ENCODE measurements at places on chromosomes 16 and 17.

DNA sequence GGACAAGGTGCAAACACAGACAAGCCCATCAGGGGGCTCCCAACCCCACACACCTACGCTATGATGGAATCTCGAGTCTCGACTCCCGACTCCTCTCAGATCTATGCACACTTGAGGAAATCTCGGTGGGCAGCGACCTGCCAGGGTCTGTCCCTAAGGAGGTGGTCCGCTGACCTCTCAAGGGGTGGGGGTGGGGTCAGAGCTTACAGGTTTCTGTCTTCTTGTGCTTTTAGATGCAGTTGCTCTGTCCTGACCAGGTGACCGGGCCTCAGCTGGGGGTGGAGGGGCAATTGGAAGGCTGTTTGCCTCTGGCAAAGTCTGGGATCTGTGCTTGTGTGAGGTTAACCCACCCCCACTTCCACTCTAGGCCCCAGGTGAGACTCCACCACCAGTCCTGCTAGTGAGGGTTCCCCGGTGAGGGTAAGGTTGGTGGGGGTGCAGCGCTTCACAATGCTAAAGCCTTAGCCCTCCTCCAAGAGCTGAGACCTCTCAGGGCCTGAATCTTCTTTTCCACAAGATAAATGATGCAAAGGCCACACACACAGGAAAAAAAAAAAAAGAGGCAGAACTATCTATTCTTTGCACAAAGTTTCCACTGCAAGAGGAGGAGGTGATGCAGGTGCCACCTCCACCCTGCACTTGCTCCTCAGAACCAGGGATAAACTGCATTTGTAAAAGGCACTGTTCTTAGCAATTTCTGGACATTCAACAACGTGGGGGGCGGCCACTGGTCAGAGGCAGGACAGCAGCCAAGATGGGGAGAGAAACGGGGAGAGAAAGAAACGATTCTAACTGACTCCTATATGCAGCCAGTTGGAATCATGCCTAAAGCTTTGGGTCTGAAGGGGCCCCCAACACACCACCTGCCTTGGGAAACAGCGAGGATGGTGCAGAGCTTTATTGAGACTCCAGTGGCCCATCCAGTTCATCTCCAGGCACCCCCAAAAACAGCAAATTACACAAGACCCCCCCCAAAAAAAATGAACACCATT is 4.1 kb downstream of the CISD3 start:
- peak; percentile 34 for DNase-seq

GRCh38 chr17:59001158-59001814 is 105.4 kb downstream of the TRIM37 start:
- peak; percentile 70 for DNase-seq

DNA sequence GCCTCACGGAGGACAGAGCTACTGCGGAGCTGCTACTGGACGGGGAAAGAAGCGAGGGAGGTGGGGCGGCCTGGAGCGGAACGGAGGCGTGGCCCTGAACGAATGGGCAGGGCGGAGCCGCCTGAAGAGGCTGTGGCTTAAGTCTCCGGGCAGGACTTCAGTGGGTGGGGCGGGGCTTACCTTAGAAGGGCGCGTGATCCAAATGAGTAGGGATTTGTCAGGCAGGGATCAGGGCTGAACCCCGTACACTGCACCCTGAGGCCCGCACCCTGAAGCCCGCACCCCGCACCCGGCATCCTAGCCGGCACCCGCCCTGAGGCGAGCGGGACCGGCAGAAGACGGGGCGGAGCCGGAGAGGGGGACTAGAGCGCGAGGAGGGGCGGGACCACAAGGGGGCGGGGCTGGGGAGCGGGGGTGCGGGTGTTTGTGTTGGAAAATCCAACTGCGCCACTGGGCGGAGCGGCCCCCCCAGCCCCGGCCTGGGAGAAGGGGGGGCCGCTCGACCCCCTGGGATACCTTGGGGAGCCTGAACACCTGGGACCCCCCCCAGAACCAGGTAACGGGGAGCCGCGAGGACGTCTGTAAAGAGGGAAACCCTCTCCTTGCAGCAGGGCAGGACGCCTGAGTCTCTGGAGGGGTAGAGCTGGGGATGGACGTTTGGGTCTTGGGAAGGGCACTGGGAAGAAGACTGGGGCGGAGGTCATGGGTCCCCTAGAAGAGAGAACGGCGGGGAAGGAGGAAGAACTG is at the start of gene KDM6B:
KDM6B (plus strand) TSS at position 423 of the 747 bp plus-strand sequence. CDS start 11,338 bp downstream, outside the sequence.
- peak; percentile 91 for DNase-seq

- no peak for DNase-seq
Measured at GRCh38 chr17:49585422-49586027, 9.9 kb downstream of the NXPH3 start.

- no peak for DNase-seq
Measured at GRCh38 chr16:83878838-83879237, 20.1 kb upstream of the MLYCD start.

DNA sequence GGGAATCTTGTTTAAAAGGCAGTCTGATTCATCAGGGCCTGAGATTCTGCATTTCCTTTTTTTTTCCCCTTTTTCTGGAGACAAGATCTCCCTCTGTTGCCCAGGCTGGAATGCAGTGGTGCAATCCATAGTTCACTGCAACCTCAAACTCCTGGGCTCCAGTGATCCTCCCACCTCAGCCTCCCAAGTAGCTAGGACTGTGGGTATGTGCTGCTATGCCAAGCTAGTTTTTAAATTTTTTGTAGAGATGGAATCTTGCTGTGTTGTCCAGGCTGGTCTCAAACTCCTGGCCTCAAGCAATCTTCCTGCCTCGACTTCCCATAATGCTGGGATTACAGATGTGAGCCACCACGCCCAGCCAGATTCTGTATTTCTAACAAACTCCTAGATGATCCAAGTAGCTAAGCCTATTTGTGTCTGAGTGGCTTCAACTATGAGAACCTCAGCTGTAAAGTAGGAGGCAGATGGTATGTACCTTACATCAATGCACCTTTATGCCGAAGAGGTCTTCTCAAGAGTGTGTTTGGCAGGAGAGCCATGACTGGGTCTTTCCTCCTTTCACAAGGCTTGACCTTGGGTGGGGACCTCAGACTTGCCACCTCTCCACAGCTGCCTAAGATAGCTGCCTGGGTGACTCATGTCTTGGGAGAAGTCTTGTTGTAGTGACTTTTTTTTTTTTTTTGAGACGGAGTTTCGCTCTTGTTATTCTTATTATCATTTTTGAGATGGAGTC is 10.9 kb downstream of the LDAF1 start:
- no peak for DNase-seq

DNA sequence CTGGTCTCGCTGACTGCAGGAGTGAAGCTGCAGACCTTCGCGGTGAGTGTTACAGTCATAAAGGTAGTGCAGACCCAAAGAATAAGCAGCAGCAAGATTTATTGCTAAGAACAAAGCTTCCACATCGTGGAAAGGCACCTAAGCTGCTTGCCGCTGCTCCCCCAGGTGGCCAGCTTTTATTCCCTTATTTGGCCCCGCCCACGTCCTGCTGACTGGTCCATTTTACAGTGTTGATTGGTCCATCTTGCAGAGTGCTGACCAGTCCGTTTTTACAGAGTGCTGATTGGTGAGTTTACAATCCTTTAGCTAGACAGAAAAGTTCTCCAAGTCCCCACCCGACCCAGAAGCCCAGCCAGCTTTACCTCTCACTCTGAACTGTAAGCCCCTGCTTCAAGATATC is 227.8 kb downstream of the ABCC12 start:
- no peak for DNase-seq

GRCh38 chr17:77677211-77677610 is 281.3 kb upstream of the TNRC6C start:
- no peak for DNase-seq

DNA sequence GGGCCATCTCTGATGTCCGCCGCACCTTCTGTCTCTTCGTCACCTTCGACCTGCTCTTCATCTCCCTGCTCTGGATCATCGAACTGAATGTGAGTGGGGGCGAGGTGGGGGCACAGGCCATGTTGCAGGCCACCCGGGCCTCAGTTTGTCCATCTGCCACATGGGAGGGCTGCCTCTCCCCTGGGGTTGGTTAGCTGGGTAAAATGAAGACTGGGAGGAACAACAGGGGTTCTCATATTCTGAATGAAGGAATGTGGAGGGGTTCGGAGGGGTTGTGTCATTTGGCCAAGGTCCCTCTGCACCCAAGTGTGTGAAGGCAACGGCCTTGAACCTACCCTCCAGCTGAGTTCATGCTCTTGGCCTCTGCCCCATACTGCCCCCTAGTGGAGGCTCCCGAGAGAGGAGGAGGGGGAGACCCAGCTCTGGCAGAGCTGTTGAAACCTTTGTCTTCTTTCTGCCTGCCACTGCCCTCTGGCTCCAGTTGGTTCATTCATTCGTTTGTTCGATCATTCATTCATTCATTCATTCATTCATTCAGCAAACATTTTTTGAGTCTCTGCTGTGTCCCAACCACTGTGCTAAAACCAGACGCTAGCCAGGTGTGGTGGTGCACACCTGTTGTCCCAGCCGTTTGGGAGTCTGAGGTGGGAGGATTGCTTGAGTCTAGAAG is 11.4 kb upstream of the TCAP start:
- DNase-seq = peak; percentile 89

DNA sequence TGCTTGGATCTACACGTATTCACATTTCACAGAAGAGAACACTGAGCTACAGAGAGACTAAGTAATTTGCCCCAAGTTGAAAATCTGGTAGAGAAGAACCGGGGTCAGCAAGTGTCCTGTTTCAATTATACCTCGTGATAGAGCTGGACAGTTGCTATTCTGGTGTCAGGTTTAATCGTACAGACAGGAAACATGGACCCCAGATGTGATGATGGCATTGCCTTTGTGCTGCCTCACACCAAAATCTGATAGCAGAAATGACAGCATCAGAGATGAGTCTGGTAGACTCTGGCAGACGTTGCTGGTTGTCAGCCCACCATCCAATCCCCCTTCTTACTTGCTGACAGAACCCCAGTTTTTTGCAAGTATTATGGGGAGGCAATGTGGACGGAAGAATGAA is 112.1 kb upstream of the FOXF1 start:
- DNase-seq = no peak

DNA sequence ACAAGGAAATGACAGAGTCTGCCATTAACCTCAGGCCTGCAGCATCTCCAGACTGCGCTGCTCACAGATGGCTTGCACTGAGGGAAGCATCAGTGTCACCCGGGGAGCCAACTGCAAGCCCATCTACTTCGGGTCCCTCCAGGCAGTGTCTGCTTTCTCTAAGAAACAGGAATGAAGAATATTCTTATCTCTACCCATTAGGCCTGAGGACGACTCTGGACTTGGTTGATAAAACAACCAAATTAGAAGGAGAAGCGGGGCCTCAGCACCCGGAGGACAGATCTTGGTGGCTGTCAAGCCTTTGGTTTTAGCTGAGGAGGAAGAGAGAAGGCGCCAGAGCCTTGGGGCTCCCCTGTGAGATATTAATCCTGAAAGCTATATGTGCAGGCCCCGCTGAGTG is 19.5 kb upstream of the MGAT5B start:
- DNase-seq = no peak

DNA sequence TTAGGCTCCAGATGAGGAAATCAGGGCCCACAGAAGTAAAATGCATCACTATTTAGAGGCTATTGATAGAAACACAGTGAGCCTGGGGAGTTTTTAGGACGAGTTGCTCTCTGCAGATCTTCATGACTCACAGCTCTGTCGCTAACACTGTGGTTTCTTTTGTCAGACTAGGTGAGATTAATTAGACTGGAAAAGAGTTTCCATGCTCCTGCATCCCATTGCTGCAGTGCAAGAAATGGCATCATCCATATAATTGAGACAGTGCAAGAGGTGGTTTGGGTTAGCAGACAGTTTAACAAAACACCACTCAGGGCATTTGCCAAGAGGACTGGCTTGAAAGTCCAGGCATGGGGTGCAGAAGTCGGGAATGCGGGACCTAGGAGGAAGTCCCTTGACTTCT is 198.8 kb upstream of the CACNG5 start:
- no peak for DNase-seq

DNA sequence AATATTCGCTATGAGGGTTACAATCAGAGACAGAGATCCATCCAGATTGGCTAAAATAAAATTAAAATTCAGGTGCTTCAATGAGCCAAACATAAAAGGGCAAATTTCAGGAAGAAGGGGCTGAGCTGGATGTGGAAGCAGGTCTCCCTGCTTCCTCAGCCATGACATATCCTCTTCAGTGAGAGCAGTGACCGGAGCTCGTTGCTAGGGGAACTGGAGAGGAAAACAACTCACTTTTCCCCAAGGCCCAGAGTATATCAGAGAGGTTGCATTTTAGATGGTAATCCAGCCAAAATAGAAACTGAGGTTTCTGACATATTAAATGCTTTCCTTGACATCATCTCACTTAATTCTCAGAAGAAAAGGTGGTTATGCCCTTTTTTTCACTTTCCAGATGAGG is 503.5 kb downstream of the HS3ST4 start:
- DNase-seq = no peak

GRCh38 chr16:85090181-85090580 is 22.1 kb downstream of the CIBAR2 start:
- DNase-seq = no peak

DNA sequence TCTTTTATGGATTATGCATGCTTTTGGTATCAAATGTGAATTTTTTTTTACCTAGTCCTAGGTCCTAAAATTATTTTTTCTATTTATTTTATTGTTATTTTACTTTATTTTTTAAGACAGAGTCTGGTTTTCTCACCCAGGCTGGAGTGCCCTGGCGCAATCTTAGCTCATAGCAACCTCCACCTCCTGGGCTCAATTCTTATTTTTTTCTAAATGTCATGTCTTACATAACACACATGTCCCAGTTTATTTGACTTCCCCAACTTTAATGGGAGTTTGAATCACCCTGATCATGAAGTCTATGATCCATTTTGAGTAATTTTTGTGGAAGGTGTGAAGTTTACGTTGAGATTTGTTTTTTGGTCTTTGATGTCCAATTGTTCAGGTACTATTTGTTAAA is 3.3 kb upstream of the CCL18 start:
- DNase-seq = no peak

DNA sequence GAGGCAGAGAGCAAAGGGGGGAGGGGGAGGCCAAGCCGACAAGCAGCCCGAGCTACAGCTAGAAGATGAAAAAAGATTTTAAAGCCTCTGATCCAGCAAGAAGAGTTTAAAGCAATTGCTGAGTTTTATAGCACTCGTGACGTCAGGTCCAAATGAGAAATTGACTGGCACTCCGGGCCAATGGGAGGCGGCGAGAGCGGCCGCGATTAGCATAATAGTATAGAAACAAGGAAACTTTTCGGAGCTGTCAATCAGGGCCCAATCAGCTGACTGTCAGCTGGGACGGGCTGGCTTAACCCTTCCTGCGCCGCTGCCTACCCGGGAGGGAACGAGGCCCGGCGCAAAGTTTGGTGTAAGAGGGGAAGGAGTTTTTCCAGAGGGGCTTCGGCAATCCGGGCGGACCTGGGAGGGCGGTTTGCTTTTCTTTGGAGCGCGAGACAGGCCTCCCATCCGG is at the start of gene MAF:
MAF (minus strand) TSS at position 100 of the 454 bp plus-strand sequence. CDS start 835 bp downstream, outside the sequence.
- DNase-seq = peak; percentile 85

DNA sequence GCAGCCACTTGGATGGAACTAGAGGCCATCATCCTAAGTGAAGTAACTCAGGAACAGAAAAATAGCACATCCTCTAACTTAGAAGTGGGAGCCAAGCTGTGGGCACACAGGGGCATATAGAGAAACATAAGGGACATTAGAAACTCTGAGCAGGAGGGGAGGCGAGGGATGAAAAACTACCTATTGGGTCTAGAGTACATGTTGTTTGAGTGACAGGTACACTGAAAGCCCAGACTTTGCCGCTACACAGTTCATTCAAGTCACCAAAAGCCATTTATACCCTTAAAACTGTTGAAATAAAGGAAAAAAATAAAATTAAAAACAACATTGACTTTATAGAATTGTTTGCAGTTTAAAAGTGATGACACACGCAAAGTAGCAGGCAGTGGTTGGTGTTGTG is 236.6 kb downstream of the SNX29 start:
- DNase-seq = no peak

- DNase-seq = no peak
Measured at GRCh38 chr17:82938486-82938872, 98.7 kb upstream of the ZNF750 start.

GRCh38 chr17:80365001-80365965 is 49.7 kb upstream of the ENDOV start:
- DNase-seq = no peak

GRCh38 chr17:37693328-37693727 is 50.1 kb upstream of the DDX52 start:
- no peak for DNase-seq

Data from stimulated activated CD4-positive, alpha-beta T cell treated with anti-CD3 and anti-CD28 coated beads, Interleukin-2, amount 100 ng/mL, for 24 hours (primary cell).